ENCODE measurements at places on chromosomes 12 and 14.

- DNase-seq = peak; percentile 53
Observed at GRCh38 chr12:70365648-70366518, at the start of gene KCNMB4. TSS of gene KCNMB4 (plus strand) at chr12:70366290. CDS start at chr12:70366735, 445 bp downstream.

GRCh38 chr12:27083861-27084394 lies 1.6 kb upstream of the C12orf71 start:
- no peak for DNase-seq

DNA sequence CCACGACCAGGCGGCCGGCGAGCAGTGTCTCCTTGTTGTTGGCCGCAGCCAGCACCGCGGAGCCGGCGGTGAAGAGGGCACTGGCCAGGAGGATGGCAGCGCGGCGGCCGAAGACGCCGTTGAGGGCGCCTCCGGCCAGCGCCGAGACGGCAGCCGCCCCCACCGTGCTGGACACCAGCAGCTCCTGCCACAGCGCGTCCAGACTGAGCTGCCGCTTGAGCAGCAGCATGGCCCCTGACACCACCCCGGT lies 691 bp downstream of the SLC2A13 start:
- no peak for DNase-seq

- DNase-seq = no peak
Observed at GRCh38 chr12:13161172-13161571, 35.4 kb upstream of the EMP1 start.

GRCh38 chr14:54342806-54343205 lies 54.0 kb upstream of the CDKN3 start:
- no peak for DNase-seq

DNA sequence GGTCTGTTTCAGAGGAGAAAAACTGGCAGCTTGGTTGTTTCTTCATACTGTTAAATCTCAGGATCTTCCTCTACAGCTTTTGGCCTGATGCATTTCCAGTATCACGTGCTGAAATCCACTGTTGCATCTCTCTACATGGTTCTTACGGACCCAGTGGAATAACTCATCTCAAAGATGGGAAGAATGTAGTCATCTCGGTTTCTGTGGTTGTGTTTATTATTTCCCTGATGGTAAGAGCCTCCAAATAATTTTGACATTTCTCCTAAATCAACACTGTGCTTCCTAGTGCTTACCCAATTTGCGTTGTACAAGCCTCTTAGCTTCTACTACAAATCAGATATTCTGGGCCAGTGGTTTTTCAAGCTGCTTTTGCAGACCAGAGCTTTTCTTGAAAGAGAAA lies 812.8 kb downstream of the C12orf50 start:
- DNase-seq = no peak

- no peak for DNase-seq
Observed at GRCh38 chr12:121558956-121559355, 21.9 kb downstream of the KDM2B start.

- no peak for DNase-seq
Observed at GRCh38 chr12:2302711-2303580, 250.2 kb downstream of the CACNA1C start.

DNA sequence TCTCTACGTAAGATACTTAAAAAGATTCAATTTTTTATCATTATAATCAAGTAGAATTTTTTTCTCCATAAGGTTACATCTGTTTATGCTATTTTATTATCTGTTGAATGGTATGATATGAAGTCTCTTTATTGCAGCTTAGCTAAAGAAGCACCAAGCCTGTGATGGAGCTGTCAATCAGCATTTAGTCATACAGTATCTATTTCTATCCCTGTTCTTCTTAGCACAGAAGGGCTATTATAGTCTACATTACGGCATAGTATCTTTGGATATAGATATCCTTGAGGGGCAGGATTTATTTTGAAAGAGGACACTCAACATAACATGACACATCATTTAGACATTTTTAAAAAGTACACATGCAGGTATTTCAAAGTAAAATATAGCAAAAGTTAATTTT lies 277.1 kb downstream of the FOXG1 start:
- no peak for DNase-seq

DNA sequence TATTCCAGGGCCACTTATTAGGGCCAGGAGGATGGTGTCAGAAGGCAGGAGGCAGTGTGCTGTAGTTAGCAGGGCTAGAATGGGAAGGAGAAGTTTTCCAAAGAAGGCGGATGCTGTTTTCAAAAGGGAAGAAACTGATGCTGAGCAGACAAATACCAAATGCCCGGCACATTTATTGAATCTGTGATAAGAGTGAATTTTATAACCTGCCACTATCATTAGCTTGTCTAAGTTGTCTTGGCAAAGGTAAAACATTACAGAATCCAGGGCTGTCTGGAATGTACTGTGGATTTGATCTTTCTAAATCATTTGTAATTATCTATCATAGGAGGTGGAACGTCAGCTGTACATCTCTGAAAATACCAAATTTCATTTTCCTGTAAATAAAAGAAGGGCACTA lies 40.8 kb downstream of the NDUFA12 start:
- DNase-seq = no peak

- no peak for DNase-seq
Observed at GRCh38 chr12:125061229-125061628, 4.0 kb upstream of the AACS start.

- DNase-seq = no peak
Observed at GRCh38 chr14:68596211-68596610, 196.7 kb downstream of the ZFP36L1 start.
